NCI-H187 treated with DMSO at 0.1 percent for 48 hours (cell line): ENCODE measurements at places on chromosomes 5 and 9.

GRCh38 chr9:121376214-121376830 lies 6.3 kb upstream of the STOM start:
- no peak for DNase-seq

DNA sequence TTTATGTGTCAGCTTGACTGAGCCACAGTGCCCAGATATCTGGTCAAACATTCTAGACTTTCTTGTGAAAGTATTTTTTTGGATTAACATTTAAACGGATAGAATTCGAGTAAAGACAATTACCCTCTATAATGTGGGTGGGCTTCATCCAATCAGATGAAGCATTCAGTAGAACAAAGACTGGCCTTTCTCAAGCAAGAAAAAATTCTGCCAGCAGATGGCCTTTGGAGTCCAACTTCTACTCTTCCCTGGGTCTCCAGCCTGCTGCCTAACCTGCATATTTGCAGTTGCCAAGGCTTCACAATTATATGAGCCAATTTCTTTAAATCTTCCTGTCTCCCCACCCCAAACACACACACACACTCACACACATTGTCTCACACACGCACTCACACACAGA lies 86.4 kb downstream of the MED10 start:
- no peak for DNase-seq

GRCh38 chr9:105535920-105536668 lies 21.8 kb upstream of the FKTN start:
- DNase-seq, result no peak

GRCh38 chr5:126124706-126125345 lies 298.4 kb upstream of the GRAMD2B start:
- DNase-seq, result no peak

DNA sequence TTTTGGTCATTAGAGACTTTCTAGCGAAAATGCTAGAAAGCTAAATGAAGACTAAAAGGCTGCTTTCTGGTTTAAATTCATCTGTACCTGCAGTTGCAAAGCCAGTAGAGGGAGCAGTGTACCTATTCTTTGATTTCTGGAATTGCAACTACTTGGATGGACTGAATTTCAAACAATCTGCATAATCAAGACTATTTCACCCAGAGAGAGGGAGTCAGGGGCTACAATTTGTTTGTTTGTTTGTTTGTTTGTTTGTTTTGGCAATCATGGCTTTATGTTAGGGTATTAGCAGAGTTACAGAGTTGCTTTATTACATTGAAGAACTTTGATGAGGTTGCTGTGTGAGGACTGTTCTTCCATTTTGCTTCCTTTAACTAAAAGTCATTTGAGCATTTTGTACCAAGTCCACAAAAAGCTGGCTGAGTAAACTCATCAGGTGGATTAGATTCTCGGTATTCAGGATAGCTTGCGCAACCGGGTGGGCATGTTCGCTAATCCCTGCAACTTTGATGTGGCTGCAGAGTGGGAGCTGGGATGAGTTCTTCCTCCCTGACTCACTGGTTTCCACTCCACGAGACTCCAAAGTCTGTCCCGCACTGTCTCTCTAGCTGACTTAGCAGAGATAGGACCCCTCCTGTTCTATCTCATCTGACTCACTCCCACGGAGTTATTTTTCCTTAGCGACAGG lies 80.0 kb upstream of the TUT7 start:
- no peak for DNase-seq

DNA sequence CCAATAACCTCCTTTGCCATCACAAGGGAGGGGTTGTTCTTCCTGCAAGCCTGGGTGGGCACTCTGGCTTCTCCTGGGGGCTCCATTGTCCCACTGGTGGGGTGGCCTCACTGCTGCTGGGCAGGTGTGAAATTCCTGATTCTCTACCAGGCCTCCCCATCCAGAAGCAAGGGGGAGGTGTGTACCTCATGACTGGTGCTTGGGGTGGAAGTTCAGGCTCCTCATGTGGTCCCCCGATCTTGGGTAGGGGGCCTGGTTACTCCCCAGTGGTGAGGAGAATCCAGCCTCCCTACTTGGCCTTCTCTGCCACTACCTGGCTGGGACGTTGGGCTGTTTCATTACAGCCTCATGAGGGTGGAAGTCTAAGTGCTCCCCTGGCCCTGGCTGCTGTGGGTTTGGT lies 433.9 kb downstream of the IRX2 start:
- DNase-seq, result no peak

GRCh38 chr5:151159649-151160373 lies 2.2 kb upstream of the ANXA6 start:
- DNase-seq, result no peak

GRCh38 chr5:130323804-130324454 lies 419.7 kb downstream of the CHSY3 start:
- DNase-seq, result no peak

DNA sequence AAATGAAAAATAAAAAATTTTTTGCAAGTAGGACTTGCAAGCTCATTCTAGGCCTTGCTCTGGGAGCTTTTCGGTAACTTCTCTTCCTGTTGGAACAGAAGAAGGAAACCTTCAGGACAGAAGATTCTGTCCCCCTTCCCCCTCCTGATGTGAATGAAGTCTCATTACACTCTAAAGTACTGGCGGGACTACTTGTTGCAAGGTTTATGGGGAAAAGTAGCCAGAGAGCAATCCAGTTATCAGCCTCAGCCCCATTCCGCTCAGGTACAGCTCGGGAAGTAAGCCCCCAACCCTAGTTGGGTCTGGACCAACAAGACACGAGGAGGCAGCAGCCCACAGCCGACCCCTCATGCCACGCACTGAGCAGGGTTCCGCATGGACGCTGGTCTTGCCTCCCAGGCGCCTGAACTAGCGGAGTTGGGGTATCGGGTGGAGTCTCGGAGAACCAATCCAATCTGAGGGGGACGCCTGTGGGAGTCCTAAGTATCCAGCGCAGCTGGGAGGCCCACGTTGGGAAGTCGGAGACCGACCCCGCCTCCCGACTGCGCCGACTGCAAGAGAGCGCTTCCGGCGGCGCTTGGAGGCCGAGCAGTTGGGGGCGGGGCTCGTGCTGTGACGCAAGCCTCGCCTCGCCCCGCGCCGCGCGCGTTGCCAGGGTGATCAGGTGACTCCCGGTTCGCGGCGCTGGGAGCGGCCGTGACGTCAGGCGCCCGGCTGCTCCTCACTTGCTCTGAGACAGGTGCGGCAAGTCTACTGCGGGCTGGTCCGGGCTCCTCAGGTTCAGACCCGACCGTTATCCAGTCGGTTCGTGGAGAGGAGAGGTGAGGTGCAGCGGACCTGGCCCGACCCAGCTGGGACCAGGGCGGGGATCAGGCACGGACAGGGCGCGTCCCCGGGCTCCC lies at the start of gene CYSTM1:
CYSTM1 (plus strand) TSS at position 724 of the 902 bp plus-strand sequence. CDS start 19,278 bp downstream, outside the sequence.
- DNase-seq, result peak; percentile 30

GRCh38 chr5:14752497-14753071 lies 88.1 kb downstream of the OTULIN start:
- DNase-seq, result no peak

- no peak for DNase-seq
These were observed 107.3 kb downstream of the ZNF608 start for GRCh38 chr5:124639095-124639665.

DNA sequence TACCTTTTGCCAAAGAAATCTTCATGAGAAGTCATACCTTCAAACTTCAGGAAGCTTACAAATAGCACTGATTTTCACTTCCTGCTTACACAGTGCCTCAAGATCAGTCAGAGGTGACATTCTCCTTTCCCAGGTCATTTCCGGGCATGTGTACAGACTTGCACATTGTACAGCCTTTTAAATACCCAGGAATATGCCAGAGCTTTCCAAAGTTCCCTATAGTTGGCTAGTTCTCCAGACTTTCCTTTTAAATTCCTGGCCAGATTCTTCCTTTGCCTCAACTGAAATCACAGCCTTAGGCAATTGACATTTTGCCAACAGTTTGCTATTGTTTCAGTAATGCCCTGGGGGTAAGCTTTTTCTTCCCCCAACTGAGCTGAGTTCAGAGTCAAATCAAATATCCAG lies 47.2 kb downstream of the RFX3 start:
- no peak for DNase-seq

- DNase-seq, result no peak
These were observed 157.6 kb upstream of the KLF4 start for GRCh38 chr9:107647141-107647540.

GRCh38 chr5:125961150-125961549 lies 462.1 kb upstream of the GRAMD2B start:
- DNase-seq, result no peak

- no peak for DNase-seq
These were observed 1.9 kb upstream of the SH3PXD2B start for GRCh38 chr5:172456076-172456722.

DNA sequence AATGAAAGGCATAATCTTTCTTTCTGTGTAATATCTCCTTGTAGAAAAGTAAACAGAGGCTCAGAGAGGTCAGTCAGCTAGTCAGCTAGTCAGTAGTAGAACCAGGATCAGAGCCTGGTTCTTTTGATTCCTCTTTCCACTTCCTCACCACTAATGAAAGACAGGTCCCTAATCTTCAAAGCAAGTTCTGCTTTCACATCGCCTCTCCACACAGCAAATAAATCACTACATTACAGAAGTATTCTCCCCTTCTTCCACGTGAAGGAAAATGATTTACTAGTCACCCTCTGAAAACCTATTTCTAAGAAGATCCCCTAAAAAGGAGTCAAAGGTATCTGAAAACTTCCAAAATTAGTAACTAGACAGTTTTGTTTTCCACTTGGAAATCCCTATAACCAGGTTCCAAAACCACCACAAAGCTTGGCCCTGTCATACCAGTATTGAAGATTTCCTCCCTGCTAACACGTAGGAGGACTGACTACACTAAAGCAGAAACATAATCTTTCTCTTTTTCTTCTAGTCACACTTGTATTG lies 140.5 kb upstream of the TARS1 start:
- no peak for DNase-seq

DNA sequence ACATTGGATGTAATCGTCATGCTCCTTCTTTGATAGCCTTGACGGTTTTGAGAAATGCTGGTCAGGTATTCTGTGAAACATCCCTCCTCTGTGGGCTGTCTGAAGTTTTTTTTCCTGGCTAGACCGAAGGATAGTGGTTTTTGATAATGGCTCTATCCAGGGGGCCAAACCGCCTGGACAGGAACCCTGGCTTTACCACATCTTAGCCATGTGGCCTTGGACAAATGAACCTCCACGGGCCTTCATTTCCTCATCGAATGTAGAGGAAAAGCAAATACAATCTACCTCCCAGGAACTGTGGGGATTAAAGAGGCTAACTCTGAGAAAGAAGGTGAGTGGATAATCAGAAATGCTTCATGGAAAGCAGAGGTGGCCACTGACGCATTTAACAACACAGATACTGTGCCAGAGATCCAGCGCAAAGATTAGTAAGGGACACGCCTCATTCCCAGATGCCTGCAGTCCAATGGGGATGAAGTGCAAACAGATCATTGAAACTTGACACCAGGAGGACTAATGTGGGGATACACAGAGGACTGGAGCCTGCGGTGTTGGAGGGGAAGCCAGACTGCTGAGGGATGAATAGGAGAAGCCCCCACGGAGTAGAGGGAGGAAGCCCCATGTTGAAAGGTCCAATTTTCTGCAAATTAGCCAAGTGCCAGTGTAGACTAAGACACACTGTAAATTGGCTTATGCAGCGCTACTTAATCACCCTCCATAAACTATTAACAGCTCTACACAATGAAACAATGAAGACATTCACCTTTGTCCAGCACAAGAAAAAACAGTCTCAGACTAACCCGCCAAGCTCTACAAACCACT lies 41.6 kb downstream of the MYO10 start:
- peak; percentile 27 for DNase-seq

DNA sequence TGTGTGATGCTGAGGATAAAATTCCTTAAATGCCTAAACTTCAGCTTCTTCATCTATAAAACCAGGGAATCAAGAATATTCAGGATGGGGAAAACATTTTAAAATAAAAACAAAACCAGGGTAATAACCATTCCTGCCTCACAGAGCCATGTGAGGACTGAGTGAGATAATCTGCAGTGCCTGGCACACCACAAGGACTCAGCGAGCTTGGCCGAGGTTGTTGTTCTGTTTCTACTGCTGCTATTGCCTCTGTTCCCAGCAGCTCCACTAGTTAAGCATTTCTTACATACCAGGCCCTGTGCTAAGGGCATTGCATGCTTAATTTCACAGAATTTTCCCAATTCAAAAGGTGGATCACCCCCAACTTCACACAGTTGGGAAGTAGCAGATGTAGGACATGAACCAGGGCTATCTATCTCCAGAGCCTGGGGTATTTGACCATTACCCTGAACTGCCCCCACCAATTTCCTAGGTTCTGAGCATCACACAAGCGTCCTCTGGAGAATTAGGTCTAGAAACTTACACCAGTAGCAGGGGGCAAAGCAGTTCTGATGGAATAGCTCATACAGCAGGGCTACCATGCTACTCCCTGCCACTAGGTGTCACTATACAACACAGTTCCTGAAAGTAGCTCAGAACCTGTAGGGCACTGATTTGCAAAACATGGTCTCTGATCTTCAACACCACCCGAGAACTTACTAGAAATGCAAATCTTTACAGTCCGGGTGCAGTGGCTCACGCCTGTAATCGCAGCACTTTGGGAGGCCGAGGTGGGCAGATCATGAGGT lies 74.3 kb downstream of the LRSAM1 start:
- no peak for DNase-seq

GRCh38 chr9:27497883-27498417 lies 26.1 kb upstream of the IFNK start:
- no peak for DNase-seq

DNA sequence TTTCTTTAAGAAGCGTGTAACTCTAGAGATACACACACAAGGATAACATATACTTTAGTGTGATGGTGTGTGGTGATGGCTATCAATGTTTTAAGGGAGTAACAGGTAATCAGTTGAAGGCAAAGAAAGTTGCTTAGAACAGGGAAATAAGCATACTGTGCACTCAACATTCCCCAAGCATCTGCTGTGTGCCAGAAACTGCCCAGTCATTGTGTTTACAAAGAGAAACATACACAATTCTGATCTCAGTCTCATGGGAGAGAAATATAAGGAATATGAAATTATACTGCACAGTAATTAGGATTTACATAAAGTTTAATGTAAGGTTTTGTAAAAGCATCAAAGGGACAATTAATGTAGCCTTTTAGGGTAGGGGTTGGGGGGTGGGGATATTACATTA lies 224.1 kb upstream of the TYRP1 start:
- no peak for DNase-seq

- no peak for DNase-seq
These were observed 199.0 kb downstream of the DTWD2 start for GRCh38 chr5:118789366-118789765.

DNA sequence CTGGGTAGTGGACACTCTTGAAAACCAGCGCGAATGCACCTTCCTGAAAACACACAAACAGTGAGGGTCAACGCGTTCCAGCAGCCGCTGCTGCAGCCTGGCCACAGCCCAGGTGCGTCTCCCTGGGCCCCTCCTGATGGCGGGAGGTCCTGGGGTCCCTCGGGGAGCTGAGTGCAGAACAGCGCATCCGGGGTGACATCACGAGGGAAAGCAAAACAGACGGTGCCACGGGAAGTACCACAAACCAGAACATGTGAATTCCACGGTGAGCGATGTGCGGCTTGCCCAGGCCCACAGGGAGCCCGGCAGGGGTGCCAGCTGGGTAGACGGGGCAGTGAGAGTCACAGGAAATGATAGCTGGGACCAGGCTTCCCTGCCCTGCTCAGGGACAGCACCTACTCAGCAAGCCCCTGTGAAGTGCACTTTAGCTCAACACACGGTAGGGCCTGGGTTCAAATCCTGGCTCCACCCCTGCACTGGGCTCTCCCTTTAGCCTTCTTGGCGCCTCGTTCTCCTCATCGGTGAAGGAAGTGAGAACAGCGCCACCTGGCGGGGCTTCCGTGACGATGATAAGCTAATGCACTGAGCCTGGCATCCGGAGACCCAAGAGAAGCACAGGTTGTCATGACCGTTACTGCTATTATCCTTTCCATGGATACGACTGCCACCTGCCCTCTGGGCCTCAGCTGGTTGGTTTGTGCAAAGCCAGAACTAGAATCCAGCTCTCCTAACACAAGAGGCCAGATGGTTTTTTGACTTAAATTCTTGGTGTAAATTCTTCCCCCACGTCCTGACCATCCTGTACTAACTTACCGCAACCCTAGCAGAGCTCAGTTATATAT lies 24.6 kb downstream of the GFPT2 start:
- no peak for DNase-seq
